ENCODE measurements at places on chromosomes 3 and 15. TPM values are rescaled to one million over a fixed set of nuclear protein-coding genes. Genes with fewer than 3 reads are reported as not detected.

DNA sequence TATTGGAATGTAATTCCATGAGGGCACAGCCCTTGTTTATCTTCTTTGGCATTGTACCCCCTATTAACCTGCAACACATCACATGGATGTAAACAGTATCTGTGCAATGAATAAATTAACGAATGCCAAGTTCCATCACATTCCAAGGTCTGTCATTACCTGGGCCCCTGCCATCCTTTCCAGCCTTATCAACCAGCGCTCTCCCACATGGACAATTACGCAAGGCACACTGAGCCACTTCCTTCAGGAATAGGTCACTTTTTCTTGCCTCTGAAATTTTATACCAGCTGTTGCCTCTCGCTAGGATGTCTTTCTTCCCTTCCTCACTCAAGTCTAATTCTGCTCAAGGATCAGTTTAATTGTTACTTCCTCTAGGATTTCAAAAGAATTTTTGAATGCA lies 1051.8 kb upstream of the CFAP20DC start:
- peak; percentile 90 for DNase-seq

Gene HOMER2
- 152 TPM for total RNA-seq

DNA sequence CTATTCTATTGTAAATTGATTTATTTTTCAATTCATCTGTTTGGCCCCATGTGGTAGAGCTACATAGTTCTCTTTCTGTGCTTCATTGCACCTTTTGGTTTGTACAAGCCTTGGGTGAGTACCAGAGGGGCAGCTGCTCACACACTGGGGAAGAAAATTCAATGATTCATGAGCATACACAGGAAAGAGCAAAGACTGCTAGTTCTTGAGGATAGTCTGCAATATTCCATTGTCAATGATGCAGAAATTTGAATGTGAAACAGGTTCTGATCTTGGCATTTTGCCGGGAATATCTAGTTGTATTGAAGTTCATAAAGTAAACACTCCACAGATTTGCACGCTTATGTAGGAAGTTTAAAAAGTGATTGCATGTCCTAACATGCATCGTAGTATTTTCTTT lies 304.6 kb downstream of the NAALADL2 start:
- no peak for DNase-seq

Gene CHRM5
- not detected for total RNA-seq

- DNase-seq = no peak
Measured at GRCh38 chr3:122253581-122253980, 70.1 kb downstream of the CASR start.

GRCh38 chr3:27699067-27699466 lies 23.1 kb downstream of the EOMES start:
- DNase-seq = no peak

Gene RLBP1
- not detected for total RNA-seq

DNA sequence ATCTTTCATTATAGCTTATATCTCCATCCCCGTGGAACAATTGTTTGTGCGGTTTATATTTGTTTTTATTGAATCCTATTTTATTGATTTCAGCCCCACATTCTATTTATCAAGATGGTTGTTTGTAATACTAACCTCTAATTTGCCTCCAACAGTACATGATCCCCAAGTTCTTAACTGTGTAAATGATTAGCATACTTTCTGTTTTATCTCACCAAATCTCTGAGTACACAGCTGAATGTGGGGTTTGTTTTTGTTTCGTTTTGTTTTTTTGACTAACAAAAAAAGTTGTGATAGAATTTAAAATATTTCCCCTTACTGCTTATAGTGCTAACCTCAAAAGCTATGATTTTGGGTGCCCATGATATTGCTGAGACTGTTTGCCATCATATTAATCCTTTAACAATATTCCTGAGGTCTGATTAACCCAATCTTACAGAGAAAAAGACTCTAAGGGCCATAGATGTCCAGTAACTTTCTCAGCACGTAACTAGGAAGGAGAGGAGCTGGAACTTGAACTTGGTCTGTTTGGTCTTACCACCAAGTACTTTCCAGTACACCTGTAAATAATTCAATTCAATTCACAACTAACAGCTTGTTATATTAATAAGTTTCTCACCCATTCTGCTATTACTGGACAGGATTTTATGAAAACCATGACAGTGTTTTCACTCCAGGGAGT lies 789.8 kb downstream of the TUSC7 start:
- no peak for DNase-seq

- DNase-seq = no peak
Measured at GRCh38 chr3:37324850-37325321, 150.5 kb upstream of the LRRFIP2 start.

Data from mucosa of gallbladder (tissue), 1 donor.